ENCODE measurements at places on chromosomes 4 and X.

GRCh38 chr4:48509543-48509942 lies 19.5 kb downstream of the ZAR1 start:
- DNase-seq, result no peak

DNA sequence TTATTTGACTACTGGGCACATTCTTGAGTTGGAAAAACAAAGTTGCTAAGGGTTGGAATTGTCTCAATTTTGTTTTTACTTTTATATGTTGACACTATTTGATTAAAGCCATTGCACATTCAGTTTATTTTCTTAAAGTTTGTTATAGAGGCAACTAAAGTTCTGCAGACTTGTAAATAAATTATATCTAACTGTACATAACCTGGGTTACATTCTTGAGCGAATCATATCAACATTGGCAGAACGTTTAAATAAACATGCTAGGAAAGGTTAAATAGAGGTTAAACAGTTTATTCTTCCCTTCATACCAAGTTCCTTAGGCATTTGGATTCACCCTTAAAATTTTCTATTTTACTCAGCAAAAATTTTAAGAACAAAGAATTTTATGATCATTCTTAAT lies 74.5 kb downstream of the UCHL1 start:
- DNase-seq, result no peak

GRCh38 chr4:150072906-150073714 lies 5.1 kb upstream of the DCLK2 start:
- DNase-seq, result no peak

DNA sequence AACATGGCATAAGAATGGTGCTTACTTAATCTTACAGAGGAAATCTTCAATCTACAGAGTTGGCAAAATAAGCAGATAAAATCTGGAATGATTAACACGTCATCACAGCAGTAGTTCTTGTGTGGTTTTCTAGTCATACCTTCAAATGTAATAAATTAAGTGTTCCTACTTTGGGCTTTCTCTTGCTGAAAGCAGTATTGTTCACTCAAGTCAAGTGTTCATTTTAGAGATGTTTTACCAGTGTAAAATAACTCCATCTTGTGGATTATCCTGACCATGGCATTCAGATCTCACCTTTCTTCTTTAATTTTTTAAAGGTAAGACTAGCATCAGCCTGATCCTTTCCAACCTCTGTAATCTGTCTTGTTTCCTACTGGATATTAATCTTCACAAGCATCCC lies 72.9 kb downstream of the ADAMTS3 start:
- DNase-seq, result no peak

DNA sequence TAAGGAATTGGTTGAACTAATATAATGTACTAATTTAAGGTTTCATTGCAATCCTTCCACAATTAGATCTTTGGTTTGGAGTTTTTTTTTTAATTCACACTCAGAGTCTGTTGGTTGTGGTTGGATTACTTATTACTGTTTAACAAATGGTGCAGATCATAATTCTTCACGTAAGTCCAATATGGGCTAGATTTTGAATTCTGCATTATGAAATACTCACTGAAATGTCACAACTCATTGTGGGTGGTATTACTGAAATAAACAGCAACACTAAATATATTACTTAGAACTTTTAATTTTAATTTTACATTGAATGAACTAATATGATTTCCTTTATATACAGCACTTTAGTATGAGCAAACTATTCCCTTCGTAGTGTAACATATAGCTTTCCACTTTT lies 94.2 kb upstream of the MYOZ2 start:
- no peak for DNase-seq

DNA sequence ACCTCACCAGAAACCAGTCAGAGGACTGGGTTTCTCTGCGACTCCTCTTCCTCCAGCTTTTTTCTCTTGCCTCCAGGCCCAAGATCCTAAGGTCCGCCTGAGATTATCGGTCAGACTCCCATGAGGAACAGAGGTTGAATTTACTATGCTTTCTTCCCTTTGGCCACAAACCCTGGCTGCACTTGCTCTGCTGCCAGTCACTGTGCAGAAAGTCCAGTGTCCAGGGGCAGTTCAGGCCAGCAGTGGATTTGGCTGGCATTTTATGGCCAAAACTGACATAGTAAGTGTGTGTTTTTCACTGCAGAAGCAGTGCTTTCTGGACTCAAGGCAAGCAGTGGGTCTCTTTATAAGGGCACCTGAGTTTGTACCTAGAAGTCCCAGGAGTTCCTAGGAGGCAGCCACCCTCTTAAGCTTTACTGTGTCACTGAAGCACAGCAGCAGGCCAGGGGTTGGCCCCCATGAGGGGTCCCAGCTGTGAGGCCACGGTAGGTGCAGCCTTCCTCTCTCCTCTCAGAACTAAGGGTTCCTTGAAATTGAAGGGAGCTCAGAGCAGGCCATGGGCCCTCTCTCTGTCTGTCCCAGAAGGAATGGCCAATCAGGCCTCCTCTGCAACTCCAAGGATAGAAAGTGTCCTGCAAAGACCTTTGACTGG lies 3.4 kb downstream of the RTL5 start:
- DNase-seq, result no peak

DNA sequence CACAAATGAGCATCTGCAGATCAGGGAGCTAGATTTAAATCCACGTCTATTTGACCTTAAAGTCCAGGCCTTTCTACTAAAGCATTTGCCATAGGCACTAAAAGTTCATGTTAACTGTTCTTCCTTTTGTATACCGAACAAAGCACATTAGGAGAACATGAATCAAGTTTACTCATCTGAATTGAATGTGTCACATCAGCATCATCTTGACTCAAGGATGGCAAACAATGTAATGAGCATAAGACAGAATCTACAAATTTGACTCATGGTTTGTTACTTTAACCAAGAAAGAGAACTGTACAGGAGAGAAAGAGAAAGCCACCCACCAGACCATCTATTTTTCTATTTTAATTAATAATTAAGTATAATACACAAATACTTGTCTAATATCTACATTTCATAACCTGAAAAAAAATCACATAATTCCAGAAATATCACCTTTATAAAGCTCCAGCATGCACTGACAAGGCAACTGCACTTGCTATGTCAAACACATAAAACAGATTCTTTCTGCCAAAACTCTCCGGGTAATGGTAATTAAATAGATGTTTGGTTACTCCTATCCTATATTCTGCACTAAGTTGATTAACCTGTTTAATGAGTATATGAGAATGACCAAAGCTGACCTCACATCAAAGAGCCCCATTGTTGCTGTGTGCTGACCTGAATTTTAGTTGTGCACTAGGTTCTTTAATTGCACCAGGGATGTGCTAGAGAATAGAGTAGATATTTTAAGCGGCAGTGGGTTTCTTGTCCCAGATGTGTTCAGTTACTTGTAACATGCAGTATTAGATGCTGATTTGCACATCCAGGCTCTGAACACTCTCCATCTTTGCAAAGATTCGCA lies 42.5 kb upstream of the LEF1 start:
- no peak for DNase-seq

GRCh38 chr4:173253561-173253960 lies 80.6 kb downstream of the HMGB2 start:
- no peak for DNase-seq

- no peak for DNase-seq
These were observed 31.8 kb downstream of the WDR1 start for GRCh38 chr4:10084651-10085358.

GRCh38 chr4:141174457-141174856 lies 41.2 kb upstream of the RNF150 start:
- DNase-seq, result no peak

DNA sequence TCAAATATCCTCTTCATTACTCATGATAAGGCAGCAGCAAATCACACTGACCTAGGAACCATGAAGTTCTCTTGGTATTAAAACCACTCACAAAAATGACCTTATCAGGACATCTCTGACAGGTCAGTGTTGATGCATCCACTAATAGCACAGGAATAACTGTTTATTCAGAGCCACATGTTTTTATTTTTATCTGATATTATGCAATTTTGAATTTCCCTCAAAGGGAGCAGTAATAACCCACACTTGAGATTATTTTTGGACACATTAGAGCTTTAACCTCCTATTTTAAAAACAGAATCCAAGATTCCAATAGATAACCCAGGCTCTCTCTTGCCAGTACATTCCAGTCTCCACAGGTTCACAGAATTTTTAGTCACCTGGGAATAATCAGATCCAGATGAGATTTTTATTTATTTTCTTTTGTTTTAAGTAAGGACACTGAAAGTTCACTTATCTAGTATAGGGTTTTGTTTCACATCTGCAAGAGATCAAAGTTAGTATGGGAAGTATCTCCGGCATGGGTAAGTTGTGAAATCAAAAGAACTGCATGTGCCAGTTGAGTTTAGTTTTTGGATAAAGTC lies 36.3 kb upstream of the MYOZ2 start:
- DNase-seq, result no peak

DNA sequence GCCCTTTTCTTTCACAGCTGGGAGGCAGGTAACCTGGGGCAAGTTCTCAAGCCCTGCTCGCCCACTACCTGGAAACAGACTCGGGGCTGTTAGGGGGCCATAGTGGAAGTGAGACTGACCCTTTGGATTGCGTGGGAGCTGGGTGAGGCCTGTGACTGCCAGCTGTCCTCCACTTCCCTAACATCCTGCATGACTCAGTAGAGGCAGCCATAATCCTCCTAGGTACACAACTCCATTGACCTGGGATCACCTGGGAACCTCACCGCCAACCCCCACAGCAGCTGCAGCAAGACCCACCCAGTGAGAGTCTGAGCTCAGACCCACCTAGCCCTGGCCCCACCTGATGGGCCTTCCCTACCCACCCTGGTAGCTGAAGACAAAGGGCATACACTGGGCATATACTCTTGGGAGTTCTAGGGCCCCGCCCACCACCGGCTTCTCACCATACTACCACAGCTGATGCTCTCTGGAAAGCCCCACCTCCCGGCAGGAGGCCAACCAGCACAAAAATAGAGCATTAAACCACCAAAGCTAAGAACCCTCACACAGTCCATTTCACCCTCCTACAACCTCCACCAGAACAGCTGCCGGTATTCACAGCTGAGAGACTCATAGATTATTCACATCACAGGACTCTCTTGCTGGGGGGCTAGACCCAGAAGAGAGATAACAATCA lies 61.1 kb upstream of the DCTD start:
- DNase-seq, result no peak

DNA sequence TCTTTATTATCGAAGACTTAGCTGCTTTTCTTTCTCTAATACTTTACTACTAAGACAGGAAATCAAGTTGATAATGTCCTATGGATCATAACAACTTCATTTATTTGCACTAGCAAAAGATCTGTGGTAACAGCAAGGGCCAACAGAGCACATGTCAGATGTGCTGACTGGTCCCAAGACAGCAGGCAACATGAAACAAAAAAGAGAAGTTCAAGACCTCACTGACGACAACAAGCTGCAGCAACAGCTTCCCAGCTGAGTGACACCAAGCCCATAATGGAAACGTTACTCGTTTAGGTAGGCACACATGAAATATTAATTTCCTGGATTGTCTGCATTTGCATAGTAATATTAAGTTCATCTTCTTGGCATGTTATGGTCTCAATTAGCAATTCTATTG lies 126.9 kb downstream of the UNC5C start:
- no peak for DNase-seq

DNA sequence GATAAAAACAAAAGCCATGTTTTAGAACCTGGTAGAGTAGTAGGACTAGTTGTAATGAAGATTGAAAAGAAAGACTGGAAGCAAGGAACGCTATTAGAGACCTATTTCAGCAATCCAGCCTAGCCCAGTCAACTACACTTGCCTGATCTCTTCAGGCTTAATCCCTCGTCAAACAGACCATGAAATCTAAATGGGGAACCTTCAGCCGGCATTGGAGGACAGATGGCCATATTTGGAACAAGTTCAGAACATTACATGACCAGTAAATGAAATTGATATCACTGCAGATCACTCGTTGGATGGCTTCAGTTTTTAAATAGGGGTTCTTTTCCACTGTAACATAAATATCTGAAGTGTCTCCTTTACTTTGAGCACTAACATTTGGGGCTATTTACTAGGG lies 84.8 kb upstream of the WDR44 start:
- no peak for DNase-seq

All from GM19239 (cell line).